HepG2 (cell line): ENCODE measurements at places on chromosomes 4 and X. TPM values are rescaled to one million over a fixed set of nuclear protein-coding genes. Genes with fewer than 3 reads are reported as not detected.

DNA sequence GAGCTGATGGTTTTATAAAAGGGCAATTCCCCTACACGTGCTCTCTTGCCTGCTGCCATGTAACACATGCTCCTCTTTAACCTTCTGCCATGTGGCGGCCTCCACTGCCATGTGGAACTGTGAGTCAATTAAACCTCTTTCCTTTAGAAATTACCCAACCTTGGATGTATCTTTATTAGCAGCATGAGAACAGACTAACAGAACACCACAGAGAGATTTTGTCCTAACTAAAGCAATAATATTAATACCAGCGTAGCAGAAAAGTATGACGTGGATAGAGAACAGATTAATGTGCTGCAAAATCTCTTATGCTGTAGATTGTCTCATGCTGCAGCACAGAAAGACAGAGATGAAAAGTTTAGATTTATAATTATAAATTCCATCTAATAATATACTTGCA lies 23.1 kb downstream of the AIMP1 start:
- peaks cover 11% of the 10 kb centered on the region for H3K36me3 ChIP-seq
- DNase-seq = no peak
- H3K27ac ChIP-seq = no peak overlapping the region
- peaks cover 26% of the 10 kb centered on the region for H3K4me1 ChIP-seq
- H3K27me3 ChIP-seq = no peaks in the 10 kb centered on the region
- H3K4me3 ChIP-seq = no peak overlapping the region

GRCh38 chr4:39620551-39621313 lies 17.9 kb downstream of the SMIM14 start:
- H3K27me3 ChIP-seq = no peaks in the 10 kb centered on the region
- no peak for DNase-seq
- no peaks in the 10 kb centered on the region for H3K36me3 ChIP-seq
- peaks cover 65% of the 10 kb centered on the region for H3K4me1 ChIP-seq

DNA sequence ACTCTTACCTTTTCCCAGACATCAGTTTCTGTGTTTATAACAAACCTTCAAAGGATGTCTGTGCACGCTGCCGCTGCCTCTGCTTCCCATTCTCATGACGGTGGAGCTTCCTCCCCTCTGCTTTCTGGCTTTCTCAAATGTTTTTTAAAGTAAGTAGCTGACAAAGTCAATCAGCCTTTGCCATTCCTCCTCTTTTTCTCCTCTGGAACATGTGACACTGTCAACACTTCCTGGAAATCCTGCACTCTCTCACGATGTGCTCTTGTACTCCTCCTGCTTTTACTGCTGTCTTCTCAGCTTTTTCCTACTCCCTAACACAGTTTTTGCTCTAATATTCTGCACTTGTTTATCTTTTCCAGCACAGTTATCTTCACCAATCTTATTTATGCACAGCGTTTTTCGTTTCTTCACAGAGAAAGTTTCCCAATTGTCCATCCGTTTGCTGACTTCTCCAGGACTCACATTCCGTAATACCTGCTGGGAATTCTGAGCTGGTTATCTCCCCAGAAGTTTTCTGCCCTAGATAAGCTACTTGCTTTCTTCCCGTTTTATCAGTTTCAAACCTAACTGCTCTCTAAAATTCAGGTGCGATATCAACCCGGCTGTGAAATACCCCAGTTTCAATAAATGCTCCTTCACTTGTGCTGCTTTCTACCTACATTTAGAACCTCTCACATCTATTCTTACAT lies 465.6 kb upstream of the AGA start:
- H3K27ac ChIP-seq = no peak overlapping the region
- DNase-seq = no peak
- H3K27me3 ChIP-seq = no peaks in the 10 kb centered on the region
- no peak overlapping the region for H3K4me3 ChIP-seq

DNA sequence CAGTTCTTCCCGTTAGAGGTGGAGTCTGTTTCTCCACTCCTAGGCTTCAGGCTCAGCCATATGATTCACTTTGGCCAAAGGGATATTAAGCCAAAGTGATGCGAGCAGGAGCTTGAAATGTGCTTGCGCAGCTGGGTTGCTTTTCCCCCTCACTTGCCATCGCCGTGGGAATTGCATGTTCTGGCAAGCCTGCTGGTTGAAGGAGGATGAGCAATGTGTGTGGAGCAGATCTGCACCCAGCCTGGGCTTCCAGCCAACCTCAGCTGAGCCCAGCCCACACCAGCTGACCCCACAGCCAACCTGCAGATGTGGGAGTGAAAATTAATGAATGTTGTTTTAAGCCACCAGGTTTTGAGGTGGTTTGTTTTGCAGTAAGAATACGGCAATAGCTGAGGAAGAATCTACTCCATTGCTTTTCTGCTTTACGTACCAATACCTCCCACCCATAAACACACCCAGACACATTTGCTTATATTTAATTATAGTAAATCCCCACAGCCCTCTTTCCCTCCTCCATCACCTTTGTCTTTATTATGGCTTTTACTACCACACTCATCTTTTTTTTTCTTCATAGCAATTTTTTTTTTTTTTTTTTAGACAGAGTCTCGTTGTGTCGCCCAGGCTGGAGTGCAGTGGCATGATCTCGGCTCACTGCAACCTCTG lies 132.8 kb upstream of the FUNDC1 start:
- H3K4me1 ChIP-seq = no peaks in the 10 kb centered on the region
- H3K27me3 ChIP-seq = no peaks in the 10 kb centered on the region
- H3K27ac ChIP-seq = no peak overlapping the region

GRCh38 chr4:8737075-8737474 lies 134.6 kb downstream of the HMX1 start:
- peaks cover 1% of the 10 kb centered on the region; the same call in 1 of the 2 replicates for H3K27me3 ChIP-seq
- no peaks in the 10 kb centered on the region for H3K4me1 ChIP-seq
- DNase-seq = no peak
- no peak overlapping the region for H3K27ac ChIP-seq
- H3K4me3 ChIP-seq = no peak overlapping the region
- H3K36me3 ChIP-seq = no peaks in the 10 kb centered on the region

- no peaks in the 10 kb centered on the region; the same call in 2 of the 3 replicates for H3K27me3 ChIP-seq
- no peak overlapping the region for H3K27ac ChIP-seq
- H3K4me1 ChIP-seq = no peaks in the 10 kb centered on the region
- no peak overlapping the region for H3K4me3 ChIP-seq
- no peaks in the 10 kb centered on the region for H3K36me3 ChIP-seq
Measured at GRCh38 chrX:108732630-108733321, 3.6 kb downstream of the IRS4 start.

DNA sequence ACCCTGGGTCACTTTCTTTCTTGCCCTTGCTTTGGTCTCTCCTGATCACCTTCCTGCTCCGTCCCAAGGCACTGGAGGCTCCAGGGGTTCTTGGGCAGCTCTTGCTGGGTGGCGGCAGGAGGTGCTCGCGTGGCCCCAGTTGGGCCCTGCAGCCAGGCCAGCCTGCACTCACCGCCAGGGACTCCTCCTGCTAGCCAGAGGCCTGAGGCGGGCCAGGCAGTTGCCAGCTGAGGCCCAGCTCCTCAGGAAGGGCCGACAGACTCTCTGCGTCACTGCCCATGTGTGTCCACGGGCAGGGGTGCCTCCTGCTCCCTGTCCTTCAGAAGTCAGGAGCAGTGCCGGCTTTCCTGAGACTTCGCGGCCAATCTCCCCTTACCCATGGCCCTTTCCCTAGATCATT lies 9.3 kb downstream of the SUV39H1 start:
- H3K4me3 ChIP-seq = no peak overlapping the region
- H3K27ac ChIP-seq = no peak overlapping the region
- H3K27me3 ChIP-seq = no peaks in the 10 kb centered on the region
- H3K4me1 ChIP-seq = peaks cover 30% of the 10 kb centered on the region

GRCh38 chr4:123568936-123569335 lies 172.3 kb downstream of the SPRY1 start:
- peaks cover 13% of the 10 kb centered on the region for H3K4me1 ChIP-seq
- no peak overlapping the region for H3K27ac ChIP-seq
- no peak for DNase-seq
- H3K27me3 ChIP-seq = no peaks in the 10 kb centered on the region
- no peak overlapping the region for H3K4me3 ChIP-seq

DNA sequence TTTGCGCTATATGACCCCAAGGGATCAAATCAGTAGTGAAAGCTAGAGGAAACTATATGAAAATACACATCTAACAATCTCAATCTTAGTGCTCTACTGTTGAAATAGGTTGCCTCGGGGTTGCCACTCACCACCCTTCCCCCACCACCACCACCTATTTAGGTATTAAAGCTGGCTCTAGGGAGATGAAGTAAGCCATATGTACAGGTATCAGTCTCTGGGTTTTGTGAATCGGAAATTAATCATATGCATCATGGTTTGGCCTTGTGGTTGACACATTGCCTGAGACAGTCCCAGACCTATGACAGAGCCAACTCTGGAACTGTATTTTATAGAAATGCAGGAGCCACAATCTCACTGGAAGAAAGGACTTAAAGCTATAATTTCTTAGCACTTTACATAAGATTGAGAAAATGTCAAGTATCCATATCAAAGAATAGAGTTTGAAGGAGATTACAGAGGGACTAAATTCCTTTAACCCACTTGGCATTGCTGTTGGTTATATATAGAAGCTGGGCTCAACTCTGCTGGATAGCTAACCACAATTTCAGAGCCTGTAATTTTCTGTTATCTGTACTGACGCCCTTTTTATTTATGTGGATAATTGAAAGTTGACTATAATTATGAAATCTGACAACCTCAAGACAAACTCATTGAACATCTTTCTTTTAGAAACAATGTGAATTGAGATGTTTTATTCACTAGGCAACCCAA lies 26.7 kb upstream of the BMP2K start:
- peaks cover 3% of the 10 kb centered on the region; the same call in 1 of the 3 replicates for H3K27me3 ChIP-seq
- H3K36me3 ChIP-seq = no peaks in the 10 kb centered on the region
- H3K4me1 ChIP-seq = 0 out of 2 replicates have a peak, but pooled peaks cover 7% of the 10 kb centered on the region
- H3K4me3 ChIP-seq = no peak overlapping the region

DNA sequence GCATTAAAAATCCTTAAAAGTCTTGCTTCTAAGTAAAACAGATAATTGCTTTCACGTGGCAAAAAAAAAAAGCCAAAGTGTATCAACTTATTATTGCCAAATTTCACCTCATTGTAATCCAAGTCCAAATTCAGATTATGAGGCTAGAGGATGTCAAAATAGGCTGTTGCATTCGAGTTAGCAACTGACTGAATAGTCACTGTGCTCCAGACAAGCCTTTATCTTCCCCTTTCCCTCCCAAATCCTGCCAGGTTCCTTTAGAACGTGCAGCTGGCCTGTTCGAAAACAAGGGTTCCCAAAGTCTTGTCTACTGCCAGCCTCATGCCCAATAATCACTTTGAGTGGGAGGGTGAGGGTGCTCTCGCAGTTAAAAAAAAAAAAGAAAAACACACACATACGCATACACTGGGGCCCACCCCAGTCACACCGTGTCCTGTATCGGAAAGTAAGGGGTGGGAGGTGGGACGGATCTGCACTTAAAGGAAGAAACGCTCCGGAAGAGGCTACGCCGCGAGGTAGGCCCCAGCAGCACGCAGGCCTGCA lies 603 bp downstream of the MAD2L1 start:
- DNase-seq = peak; percentile 8
- H3K27me3 ChIP-seq = no peaks in the 10 kb centered on the region
- H3K4me3 ChIP-seq = peak overlapping the region; percentile 91
- H3K4me1 ChIP-seq = peaks cover 54% of the 10 kb centered on the region

- H3K4me3 ChIP-seq = no peak overlapping the region
- no peaks in the 10 kb centered on the region for H3K36me3 ChIP-seq
- H3K4me1 ChIP-seq = no peaks in the 10 kb centered on the region
- H3K27me3 ChIP-seq = no peaks in the 10 kb centered on the region
- no peak for DNase-seq
Measured at GRCh38 chrX:24294619-24295018, 19.2 kb downstream of the SUPT20HL2 start.

DNA sequence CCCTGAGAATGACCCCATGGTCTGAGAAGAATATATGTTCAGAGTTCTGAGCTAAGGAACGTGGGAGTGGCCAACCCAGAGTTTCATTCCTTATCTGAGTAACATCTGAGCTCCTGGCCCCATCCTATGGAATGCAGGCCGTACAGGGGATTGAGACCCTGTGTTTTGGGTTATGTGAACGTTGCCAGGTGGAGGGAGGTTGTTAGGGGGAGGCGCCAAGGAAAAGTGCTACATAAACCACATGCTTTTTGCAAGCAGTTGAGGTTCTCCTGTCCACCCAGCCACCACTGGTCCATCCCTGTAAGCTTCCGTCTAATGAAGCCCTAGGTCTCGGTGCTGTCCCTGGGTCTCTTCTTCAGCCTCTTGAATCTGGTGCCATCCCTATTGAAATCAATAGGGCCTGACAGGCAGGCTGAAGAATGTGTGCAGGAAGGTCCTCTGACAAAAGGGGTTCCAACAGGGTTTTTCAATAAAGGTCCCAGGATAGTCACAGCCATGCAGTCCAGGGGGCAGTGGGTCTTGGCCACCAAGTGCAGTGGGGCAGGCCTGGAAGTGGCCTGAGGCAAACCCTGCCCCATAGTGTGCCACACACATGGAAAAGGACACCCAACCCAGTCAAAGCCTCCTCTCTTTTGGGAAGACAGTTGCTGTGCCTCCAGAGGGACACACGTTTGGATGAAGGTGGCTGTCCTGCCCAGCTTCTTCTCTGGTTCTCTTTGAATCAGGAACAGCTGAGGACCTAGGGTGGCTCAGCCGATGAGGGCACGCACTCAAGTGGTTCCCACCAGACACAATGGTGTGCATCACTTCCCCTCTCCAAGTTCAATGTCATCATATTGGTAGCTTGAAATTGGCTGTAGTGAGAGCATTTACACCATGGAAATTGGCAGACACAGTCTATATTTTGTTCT lies 53.5 kb downstream of the HTRA3 start:
- no peaks in the 10 kb centered on the region for H3K36me3 ChIP-seq
- no peak for DNase-seq
- no peaks in the 10 kb centered on the region for H3K4me1 ChIP-seq
- H3K27ac ChIP-seq = no peak overlapping the region
- no peak overlapping the region for H3K4me3 ChIP-seq

GRCh38 chr4:88975958-88976774 lies 80.8 kb downstream of the FAM13A start:
- no peaks in the 10 kb centered on the region for H3K4me1 ChIP-seq
- no peak overlapping the region for H3K4me3 ChIP-seq
- H3K27me3 ChIP-seq = no peaks in the 10 kb centered on the region
- no peak for DNase-seq
- no peak overlapping the region for H3K27ac ChIP-seq

GRCh38 chrX:109732017-109732801 lies 848 bp downstream of the ACSL4 start:
- H3K27me3 ChIP-seq = no peaks in the 10 kb centered on the region
- H3K36me3 ChIP-seq = 0 out of 3 replicates have a peak, but pooled peaks cover 2% of the 10 kb centered on the region
- peak overlapping the region; percentile 91 for H3K27ac ChIP-seq
- H3K4me1 ChIP-seq = peaks cover 44% of the 10 kb centered on the region

DNA sequence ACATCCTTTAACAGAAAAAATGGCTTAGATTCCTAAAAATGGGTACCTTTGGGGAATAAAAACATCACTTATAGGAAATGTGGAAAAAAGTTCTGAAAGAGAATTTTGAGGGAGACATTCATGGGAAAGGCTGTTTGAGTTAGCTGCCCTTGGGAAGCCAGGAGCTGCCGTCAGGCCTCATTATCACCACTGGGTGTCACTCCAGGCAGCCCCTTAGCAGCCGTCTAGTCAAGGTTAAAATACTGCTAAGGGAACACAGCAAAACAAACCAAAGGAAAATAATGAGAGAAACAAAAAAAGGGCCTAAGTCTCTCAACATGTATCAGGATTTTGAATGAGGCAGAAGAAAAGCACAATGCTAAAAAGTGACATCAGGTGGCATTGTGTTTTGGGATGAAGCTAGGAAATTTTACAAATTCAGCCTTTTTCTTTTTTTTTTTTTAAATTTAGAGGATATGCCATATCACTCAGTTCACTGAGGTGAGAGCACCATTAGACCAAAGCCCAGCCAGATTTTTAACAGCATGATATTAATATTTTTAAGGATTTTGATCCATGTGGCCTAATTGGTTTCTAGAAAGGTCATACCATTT lies 235.3 kb downstream of the GPAT3 start:
- H3K36me3 ChIP-seq = no peaks in the 10 kb centered on the region
- H3K27me3 ChIP-seq = no peaks in the 10 kb centered on the region
- H3K4me3 ChIP-seq = no peak overlapping the region
- DNase-seq = peak; percentile 21
- no peak overlapping the region for H3K27ac ChIP-seq
- no peaks in the 10 kb centered on the region for H3K4me1 ChIP-seq

AWAT1 gene
- not detected in 2 replicates for polyA plus RNA-seq

SPANXN3 gene
- polyA plus RNA-seq = not detected in 2 replicates

KIAA1210 gene
- polyA plus RNA-seq = not detected in 2 replicates
